ENCODE measurements at places on chromosomes 1 and 21.
A peak's percentile ranks its signal among the peaks of the same experiment; 100 is the strongest.

GRCh38 chr1:209597499-209597898 lies 14.0 kb downstream of the CAMK1G start:
- DNase-seq, result no peak

DNA sequence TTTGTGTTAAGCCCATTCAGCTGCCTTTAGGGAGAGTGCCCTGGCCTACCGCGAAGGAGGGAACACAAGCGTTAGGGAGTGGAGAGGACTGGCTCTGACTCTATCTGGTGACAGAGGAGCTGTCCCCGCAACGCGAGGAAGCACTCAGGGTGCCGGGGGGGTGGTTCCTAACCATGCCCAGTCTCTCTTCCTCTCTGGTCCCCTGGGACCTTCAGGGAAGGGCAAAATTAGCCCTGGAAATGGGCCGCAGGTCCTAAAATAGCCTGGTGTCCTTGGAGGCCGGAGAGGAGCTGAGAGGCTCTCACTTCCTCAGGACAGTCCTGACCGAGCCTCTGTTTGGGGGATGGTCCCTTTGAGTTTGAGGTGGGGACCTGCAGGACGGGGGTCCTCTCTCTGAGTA lies 5.8 kb downstream of the SLC45A1 start:
- peak; percentile 69 for DNase-seq

DNA sequence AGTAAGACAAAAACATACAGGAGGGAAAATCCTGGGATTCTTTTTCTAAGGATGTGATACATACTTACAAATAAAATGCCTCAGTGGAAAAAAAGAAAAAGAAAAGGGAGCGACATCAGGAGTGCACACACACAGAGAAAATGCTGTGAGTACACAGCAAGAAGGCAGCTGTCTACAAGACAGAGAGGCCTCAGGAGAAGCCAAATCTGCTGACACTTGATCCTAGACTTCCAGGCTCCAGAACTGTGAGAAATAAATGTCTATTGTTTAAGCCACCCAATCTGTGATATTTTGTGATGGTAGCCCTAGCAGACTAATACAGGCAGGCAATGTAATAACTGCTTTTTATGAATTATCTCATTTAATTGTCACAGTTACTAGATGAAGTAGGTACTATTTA lies 17.0 kb upstream of the TRIM45 start:
- no peak for DNase-seq

- DNase-seq, result no peak
Observed at GRCh38 chr1:77313491-77313890, 31.7 kb downstream of the AK5 start.

DNA sequence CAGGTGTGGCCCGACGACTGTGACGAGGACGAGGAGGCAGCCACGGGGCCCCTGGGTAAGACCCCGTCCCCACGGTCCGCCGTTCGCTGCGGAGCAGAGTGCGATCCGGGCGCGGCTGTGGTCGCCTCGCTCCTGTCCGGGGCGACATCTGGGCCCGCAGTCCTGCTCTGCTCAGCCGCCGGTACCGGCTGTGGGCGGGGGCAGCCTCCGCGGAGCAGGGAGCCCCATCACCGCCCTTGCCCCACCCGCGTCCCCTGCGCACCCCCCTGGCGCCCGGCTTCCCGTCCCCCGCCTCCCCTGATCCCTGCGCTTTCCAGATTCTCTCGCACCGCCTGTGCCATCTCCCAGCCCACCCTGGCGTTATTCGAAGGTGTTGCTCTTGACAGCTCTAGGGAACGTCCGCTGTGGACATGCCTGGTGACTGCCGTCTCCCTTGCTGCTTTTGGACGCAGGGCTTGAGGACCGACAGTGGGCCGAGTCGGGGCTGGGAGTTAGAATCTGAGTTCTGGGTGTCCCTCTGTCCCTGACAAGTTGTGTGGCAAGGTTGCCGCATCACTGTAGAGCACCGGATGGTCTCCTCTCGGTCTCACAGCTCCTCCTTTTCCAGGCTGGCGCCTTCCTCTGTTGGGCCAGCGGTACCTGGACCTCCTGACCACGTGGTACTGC lies 596 bp downstream of the TOR3A start:
- no peak for DNase-seq

- no peak for DNase-seq
Observed at GRCh38 chr1:171784784-171785183, 3.3 kb downstream of the METTL13 start.

DNA sequence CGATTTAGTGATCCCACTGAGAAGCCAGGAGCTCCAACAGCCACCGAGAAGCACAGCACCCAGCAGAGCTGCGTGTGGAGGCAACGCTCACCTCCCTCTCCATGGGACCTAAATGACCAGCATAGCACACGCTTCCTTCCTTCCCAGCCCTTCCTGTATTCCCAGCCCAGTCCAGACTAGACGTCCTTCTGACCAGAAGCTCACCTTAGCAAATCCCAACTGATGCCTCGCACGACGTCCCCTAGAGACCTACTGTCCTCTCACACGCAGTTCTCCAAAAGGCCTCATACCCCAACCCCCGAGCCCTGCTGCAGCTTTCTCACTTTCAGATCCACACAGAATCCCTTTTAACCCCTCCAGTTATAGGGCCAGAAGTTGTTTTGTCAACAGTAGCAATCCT lies 132.4 kb downstream of the SLC45A1 start:
- DNase-seq, result no peak

- DNase-seq, result no peak
Observed at GRCh38 chr1:232650845-232651244, 20.9 kb upstream of the SIPA1L2 start.

- no peak for DNase-seq
Observed at GRCh38 chr21:33268393-33268736, 2.2 kb downstream of the IL10RB start.

GRCh38 chr1:231508497-231508896 lies 20.0 kb upstream of the TSNAX start:
- no peak for DNase-seq

GRCh38 chr1:21783679-21784603 lies 992 bp upstream of the USP48 start:
- peak; percentile 17 for DNase-seq

GRCh38 chr1:86741947-86742572 lies 37.7 kb downstream of the SH3GLB1 start:
- no peak for DNase-seq

DNA sequence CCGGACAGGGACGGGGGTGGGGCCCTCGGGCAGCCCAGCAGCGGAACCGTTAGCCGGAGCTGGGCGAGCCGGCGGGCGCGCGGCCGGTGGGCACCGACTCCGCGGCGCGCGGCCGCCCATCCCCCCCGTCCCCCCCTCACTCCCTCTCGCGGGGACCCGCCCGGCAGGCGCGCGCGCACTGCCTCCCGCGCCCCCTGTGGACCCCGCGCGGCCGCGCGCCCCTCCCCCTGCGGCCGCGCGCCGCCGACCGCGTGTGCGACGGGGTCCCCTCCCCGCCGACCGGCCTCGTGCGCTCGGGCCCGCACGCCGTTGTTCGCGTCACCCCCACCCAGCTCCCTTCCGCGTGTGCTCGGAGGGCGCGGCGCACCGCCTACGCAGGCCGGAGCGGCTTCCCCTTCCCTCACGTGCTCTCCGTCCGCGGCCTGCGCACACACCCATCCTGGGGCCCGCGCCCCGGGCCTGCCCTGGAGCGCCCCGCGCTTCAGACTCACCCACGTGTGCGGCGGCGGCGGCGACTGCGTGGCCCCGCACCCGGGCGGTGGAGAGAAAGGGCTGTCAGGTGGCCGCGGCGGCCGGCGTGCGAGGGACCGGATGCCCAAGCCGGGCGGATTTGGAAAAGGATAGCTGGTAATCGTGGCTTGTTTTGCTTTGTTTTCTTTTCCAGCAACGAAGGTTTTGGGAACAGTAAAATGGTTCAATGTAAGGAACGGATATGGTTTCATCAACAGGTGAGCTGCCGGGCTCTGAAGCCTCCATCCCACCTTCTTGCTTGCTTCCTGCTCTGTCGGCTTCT lies 717 bp downstream of the YBX1 start:
- peak; percentile 79 for DNase-seq

DNA sequence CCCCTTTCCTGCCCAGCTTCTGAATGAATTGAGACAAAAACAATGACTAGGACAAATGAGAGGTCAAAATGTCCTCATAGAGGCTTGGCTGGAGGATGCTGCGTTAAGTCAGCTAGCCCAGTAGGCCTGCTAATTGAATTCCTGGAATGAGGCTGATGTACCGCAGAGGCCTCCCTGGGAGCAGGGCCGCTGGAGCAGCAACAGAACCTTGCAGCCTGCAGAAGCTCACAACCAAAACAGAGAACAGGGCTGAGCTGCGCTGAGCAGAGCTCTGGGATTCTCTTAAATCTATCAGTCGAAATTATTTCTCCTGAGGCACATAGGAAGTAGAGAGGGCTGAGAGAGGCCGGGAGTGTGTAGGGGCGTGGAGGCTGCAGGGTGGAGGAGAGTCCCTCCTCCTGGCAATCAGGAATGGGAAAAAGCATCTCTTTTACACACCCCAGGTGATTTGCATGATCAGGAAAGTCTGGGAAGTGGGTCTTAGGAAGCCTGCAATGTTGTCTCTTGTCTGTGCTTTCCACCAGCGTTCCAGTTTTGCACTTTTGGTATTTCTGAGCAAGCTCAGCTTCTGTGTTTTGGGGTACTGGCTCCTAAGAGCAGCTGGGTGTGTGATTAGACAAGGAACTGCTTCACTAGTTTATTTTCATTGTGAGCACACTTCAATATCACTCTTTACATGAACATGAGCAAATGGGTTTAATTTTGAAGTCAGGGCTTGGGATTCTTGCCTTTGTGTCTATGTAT lies 66.5 kb downstream of the RYR2 start:
- no peak for DNase-seq

DNA sequence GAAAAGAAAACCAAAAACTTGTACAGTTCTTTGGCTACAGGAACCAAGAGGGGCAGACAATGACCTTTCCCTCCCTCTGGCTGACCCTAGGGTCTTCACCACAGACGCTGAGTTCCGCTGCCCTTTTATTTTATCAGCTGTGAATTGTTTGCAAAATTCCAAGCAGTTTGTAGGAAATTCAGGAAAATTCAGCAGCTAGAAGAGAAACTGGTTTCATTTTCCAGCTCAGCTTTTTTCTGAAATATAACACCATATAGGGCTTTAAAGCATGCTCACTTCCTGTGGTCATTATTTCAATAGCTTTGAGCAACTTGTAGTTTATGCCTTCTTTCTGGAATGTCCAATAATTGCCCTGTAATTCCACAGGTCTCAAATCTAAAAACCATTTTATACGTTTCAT lies 5.5 kb upstream of the PIK3R3 start:
- no peak for DNase-seq

DNA sequence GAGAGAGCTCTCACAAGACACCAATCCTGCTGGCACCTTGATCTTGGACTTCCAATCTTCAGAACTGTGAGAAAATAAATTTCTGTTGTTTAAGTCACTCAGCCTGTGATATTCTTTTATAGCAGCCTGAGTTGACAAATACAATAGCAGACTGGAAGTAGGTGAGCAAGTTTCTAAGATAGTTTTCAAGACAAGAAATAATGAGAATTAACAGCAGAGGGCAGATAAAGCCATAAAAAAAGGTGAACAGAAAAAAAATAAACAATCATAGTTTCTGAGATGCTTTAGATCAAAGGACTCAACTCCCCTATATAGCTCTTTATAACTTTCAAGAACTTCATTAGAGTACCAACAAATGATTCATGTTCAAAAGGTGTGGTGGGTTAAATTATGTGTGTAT lies 119.8 kb downstream of the PLPPR5 start:
- DNase-seq, result no peak

- peak; percentile 34 for DNase-seq
Observed at GRCh38 chr1:1402072-1402900, 3.2 kb upstream of the CCNL2 start.

DNA sequence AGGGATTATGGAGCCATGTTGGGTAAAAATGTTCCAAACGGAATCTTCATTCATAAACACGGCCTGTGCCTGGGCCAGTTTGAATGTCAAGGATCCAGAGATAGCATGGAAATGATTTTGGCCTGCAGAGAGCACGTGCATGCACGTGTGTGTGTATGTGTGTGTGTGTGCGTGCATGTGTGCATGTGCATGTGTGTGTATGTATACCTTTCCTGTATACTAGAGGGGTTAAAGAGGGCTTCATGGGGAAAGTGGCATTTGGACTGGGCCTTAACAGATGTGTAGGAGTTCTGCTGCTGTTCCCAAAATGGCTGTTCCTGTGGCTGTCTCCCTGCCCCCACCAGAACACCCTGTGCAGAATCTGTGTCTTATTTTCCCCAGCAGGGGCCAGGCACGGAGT lies 21.7 kb downstream of the TTC39A start:
- no peak for DNase-seq

DNA sequence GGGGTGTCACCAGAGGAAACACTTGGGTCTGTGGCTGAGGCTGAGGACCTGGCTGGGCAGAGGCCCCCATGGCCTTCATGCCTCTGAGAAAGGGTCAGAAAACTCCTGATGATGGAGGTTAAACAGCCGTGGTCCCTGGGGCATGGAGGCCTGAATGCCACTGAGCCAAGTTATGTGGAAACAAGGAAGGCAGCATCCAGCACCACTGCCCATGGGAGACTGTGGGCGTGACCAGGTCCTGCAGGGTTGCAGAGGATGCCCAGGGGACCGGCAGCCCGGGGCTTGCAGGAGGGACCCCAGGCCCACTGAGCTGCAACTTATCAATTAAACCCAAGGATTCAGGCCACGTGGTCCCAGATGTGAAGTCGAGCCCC lies 18.9 kb upstream of the COL6A2 start:
- DNase-seq, result peak; percentile 67

DNA sequence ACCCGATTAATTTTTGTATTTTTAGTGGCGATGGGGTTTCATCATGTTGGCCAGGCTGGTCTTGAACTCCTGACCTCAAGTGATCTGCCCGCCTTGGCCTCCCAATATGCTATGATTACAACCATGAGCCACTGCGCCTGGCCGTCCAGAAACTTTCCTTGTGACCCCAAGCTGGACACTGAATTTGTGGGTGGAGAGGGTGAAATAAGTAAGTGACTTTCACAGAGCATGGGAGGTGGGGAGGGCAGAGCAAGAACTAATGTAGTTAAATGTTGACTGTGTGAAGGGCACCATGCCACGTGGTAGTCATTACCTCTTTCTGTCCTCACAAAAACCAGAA lies 2.7 kb upstream of the UTP11 start:
- no peak for DNase-seq

DNA sequence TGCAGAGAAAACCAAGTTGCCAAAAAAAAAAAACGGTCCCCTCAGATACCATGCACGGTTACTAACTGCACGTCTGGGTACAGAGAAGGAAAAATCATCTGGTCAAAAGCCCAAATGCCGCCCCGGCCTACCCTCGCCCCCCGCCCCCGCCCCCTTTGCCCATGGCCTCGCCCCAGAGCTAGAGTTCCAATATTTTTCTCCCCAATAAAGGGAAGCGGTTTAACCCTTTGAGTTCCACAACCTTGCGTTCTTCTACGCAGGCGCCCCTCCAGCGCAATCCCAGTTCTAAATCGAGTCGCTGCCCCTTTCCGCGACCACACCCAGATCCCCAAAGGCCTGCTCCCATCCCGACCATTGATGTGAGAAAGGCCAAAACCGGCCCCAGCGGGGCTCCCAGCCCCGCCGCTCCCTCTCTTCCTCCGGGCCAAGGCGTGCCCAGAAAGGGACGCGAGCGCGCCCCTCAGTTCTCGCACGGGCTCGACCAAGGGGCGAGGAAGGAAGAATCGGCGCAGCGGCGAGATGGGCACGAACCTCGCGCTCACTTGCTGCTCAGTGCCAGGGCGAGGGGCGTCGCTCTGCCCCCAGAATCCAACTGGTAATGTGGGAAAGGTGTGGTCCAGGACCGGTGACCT lies 797 bp downstream of the WDR47 start:
- peak; percentile 31 for DNase-seq

GRCh38 chr1:39326836-39327235 lies 122.3 kb downstream of the MACF1 start:
- DNase-seq, result no peak

All from psoas muscle (tissue), 8 donors.